Stimulated activated CD8-positive, alpha-beta memory T cell treated with anti-CD3 and anti-CD28 coated beads, Interleukin-7, amount 100 ng/mL, for 1 hour (primary cell): ENCODE measurements at places on chromosomes 13 and 19.

- DNase-seq, result no peak
These were observed 27.3 kb upstream of the SLC7A10 start for GRCh38 chr19:33252971-33253370.

- DNase-seq, result no peak
These were observed 3.9 kb downstream of the SIGLEC7 start for GRCh38 chr19:51145916-51146493.

GRCh38 chr19:17610384-17610783, 54.9 kb downstream of the COLGALT1 start:
- DNase-seq, result no peak

DNA sequence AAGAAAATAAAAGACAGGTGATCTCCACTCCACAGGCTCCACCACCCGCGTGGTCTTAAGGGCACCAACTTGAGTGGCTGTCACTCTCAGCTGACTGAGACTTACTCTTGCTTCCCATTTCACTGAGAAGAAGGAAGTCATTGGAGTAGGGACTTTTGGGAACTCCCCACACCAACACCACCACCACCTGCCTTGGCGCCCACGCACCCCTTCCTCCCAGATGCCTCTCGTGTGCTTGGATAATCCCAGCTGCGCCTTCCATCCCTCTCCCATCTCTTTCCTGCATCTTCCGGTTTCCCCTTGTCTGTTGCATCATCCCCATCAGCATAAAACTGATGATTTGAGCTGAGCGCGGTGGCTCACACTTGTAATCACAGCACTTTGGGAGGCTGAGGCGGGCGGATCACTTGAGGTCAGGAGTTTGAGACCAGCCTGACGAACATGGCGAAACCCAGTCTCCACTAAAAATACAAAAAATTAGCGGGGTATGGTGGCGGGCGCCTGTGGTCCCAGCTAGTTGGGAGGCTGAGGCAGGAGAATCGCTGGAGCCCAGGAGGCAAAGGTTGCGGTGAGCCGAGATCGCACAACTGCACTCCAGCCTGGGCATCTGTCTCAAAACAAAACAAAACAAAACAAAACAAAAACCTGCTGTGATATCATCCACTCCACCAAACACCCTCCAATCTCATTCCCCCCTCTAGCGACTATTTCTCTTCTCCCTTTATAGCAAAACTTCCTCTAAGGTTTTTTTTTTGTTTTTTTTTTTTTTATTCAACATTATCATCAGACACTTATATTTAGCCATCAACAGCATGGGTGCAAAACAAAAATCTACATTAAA, 25.5 kb downstream of the AP2S1 start:
- DNase-seq, result no peak

DNA sequence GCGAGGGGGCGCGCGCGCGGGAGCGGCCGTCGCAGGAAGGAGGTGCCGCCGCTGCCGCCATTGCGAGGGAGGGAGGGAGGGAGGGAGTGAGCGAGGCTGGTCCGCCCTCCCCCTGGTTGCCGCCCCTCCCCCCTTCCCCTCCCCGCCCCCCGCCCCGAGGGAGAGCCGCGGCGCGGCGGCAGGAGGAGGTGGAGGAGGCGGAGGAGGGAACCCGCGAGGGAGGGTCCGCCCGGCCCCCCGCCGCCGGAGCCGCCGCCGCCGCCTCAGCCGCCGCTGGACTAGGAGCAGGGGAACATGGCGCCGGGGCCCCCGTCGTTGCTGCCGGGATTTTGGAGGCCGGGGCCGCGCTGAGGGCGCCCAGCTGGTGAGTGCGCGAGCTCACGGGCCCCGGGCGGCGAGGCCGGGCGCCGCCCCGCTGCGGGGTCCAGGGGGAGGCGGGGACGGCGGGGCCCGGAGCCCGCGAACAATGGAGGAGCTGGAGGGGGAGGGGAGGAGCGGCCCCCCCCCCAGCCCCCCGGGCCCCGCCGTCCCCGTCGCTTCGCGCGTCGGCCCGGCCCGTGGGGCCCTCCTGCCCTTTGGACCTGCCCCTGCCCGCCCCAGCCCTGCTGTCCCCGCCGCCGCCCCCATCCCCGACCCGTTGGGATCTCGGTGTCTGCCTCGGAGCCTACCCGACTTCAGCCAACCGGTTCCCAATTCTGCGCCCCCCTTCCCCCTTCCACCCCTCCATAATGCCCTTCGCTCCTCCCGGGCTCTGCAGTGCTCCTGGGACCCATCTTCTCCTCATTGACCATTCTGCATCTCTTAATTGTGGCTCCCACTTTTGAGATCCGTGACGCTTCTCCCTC, at the start of gene ARHGAP35:
Gene ARHGAP35 (plus strand): TSS at position 152 of the 845 bp plus-strand sequence. CDS start 57,679 bp downstream, outside the sequence.
- no peak for DNase-seq

DNA sequence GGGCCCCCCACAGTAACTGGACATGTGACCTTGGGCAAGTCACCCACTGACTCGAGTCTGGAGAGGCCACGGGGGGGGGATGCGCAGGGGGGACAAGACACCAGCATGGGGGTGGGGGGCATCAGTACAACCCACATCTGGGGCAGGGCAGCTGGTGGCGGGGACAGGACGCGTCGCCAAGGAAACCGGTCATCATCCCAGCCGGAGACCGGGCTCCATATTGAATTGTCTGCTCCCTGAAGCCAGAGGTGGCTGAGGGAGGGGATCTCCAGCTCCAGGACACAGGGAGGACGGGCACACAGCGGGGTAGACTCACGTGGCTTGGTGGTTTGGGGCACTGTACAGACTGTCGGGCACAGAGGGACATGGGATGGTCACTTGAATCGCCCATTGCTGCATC, 11.4 kb downstream of the ONECUT3 start:
- no peak for DNase-seq

- DNase-seq, result no peak
These were observed 844 bp downstream of the ARRDC2 start for GRCh38 chr19:18008814-18009213.

DNA sequence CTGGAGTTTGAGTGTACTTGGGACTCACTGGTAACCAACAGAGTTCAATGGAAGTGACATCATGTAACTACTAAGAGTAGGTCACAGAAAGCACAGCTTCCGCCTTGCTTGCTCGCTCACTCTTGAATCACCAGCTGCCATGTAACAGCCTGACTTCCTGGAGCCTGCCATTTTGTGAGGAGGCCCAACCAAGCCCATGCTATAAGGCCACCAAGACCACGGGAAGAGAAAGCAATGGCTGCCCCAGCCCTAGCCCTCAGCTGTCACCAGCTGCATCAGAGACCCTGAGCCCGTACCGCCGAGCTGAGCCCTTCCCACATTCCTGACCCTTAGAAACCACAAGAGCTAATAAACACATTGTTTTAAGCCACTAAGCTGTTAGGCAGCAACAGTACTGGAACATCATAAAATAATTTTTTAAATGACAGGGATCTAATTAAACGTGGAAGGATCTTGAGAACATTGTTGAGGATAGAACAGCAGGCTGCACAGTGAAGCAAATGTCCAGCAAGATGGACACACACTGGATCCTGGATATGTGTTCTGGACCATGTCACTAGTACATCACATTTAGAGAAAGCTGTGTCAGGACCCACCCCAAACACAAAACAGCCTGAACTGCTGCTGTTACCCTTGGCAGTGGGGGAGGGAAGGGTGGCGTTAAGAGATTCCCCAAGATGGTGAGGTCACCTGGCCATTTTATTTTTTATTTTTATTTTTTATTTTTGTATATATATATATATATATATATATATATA, 21.7 kb upstream of the LDLR start:
- no peak for DNase-seq

- DNase-seq, result no peak
These were observed 4.0 kb upstream of the UBE2M start for GRCh38 chr19:58562122-58563033.

- DNase-seq, result no peak
These were observed 1316.7 kb upstream of the SLC10A2 start for GRCh38 chr13:104382951-104383350.

- DNase-seq, result no peak
These were observed 6.9 kb upstream of the SBK3 start for GRCh38 chr19:55552206-55552605.

DNA sequence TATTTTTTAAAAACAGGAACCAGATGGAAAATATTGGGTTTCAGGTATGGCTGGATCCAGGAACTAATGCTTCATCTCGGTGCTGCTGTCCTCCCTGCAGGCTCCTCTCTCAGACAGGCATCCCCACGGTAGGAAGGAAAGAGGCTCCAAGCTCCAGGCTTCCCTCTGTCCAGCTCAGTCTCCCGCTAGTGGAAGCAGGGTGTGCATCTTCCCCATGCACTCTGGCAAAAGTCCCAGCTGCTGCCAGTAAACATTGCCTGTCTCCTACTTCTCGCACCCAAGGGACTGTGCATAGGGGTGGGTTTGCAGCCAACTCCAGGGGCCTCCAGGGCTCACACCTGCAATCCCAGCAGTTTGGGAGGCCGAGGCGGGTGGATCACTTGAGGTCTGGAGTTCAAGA, 29.2 kb downstream of the IL12RB1 start:
- no peak for DNase-seq

DNA sequence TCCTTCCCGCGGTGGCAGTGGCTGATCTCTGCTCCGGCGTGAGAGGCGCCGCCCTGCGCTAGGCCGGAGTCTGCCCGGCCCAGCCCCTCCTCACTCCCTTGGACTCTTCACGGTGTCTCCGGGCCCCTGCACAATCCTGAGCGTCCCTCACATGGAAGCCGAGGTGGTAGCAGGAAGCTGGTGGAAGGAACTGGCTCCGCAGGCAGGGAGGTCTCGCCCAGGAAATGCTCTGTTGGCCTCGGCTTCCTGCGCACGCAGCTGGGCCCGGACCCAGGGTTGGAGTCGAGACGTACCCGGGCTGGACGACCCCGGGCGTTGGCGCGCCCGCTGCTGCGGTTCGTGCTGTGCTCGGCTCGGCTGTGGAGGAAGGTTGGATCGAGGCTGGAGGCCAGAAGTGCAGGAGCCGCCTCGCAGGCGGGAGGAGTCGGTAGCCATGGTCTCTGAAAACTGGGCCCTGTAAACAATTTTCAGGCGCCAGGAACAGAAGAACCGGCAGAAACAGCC, 46.3 kb downstream of the ZNF724 start:
- DNase-seq, result no peak

GRCh38 chr13:51225029-51225428, 2.8 kb downstream of the FAM124A start:
- no peak for DNase-seq

DNA sequence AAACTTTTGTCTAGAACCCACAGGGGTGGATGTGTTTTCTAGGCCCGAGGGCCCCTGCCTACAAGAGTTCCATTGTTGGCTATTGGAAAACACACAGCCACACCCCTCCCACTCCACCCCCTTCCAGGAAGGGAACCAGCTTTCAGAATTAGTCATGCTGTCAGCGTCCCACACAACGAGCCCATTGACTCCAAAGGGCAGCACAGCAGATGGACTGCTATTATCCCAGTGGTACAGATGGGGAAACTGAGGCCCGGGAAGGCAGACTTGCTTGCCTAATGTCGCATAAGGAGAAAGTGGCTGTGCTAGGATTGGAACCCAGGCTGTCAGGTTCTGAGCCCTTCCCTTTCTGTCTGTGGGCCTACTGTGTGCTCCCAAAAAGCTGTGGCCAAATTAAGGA, 8.1 kb upstream of the FXYD3 start:
- DNase-seq, result no peak

GRCh38 chr13:30049692-30050091, 199.3 kb upstream of the UBL3 start:
- no peak for DNase-seq

DNA sequence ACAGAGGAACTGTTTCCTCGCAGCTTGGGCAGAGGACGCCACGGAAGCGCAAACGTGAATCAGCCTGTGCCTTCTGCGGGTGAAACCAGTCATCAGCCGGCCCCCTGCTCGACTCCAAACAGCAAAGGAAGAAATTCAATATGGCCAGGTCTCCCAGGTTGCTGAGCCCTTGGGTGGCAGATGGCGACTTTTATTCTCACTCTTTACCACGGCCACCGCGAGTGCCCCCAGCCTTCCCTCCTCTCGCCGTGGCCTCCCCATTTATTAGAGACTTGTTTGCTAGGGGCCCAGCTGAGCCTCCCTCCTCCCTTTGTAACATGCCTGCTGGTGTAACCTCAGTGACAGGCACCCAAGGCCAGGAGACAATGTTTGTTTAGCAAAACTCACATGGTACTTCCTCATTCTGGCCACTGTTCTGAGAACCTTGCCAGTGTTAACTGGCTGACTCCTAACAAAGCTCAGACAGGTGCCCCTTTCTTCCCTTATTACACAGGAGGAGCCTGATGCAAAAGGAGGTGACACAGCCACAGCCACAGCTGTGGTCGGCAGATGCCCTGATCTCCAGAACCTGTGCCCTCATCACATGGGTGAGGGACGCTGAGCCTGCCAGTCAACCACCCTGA, 5.8 kb downstream of the RAB20 start:
- DNase-seq, result no peak

- no peak for DNase-seq
These were observed 4.3 kb downstream of the KLF2 start for GRCh38 chr19:16328824-16329482.

- no peak for DNase-seq
These were observed 18.6 kb downstream of the POP4 start for GRCh38 chr19:29624489-29625185.

DNA sequence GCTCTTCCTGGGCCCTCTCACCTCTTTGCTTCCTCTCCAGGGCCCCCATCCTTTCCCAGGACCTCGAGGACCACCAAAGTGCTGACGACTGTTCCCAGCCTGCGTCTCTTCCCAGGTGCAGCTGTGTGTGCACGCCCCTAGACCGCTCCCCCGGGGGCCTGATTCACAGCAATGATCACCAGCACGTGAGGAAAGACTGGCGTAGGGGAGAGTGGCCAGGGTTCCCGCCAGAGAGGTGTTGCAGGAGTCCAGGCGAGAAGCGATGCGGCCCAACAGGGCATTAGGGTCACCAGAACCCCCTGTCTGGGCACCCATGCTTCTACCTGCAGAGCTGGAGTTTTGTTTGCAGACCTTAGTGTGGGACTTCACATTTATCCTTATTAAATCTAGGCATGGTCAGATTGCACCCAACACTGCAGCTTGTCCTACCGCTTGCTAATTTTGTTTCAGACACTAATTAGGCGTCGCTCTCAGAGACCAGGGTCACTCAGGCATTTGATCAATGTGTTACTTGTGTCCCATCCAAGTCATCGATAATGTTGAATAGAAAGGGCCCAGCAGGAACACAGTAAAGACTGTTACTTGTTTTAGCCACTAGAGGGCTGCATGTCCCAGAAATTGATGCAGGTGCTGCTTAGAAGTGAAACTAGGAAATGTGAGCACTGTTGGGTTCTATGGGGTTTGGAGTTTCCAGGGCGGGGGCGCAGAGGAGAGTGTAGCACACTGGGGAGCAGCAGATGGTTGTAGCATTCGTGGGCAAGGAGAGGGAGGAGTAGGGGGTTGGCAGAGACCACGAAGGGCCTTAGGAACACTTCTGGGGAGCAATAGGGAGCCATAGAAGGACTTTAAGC, 53.2 kb downstream of the CDADC1 start:
- peak; percentile 29 for DNase-seq
